ENCODE measurements at places on chromosomes 6 and 20. TPM values are rescaled to one million over a fixed set of nuclear protein-coding genes. Genes with fewer than 3 reads are reported as not detected.

APOM gene
- total RNA-seq: 2.0 TPM

NFATC2 gene
- 0.31 TPM for total RNA-seq

HTR1E gene
- not detected for total RNA-seq

EEF1E1 gene
- 17.9 TPM for total RNA-seq

CARMIL1 gene
- 20.6 TPM for total RNA-seq

All from cardiac ventricle fibroblast (primary cell).